ENCODE measurements at places on chromosomes 7 and 10.

DNA sequence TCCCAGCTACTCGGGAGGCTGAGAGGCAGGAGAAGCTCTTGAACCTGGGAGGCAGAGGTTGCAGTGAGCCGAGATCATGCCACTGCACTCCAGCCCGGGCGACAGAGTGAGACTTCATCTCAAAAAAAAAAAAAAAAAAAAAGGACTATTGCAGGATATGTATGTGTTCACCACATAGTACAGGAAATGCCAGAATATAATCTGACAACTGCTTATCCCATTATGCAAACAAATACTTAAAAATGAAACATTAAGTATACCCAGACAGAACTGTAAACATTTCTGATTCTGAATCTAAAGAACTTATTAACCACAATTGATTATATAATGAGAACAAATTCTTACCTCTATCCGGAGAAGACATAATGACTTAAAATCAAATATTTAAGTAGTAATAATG, 18.7 kb downstream of the DKK1 start:
- DNase-seq = no peak

GRCh38 chr7:25863005-25863728, 288.8 kb upstream of the NFE2L3 start:
- DNase-seq = no peak

GRCh38 chr10:58140691-58141347, 126.9 kb downstream of the IPMK start:
- no peak for DNase-seq

DNA sequence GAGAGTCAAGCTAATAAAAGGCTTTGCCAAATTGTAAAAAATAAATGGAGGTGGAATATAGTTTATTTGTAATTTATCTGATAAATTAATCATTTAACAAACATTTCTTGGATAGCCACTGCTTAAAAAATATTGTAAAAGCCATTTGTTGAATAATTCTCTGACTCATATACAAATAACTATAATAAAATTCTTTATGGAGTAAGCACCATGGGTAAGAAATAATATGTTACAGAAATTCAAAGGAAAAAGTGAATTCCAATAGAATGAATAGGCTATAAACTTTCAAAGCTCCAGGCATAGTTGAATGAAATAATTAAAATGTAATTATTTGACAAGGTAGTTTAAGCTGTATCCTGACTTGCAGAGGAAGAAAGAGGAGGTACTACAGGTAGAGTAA, 291.4 kb upstream of the TMEM229A start:
- DNase-seq = no peak

- DNase-seq = peak; percentile 24
These were observed 86.4 kb upstream of the GNA12 start for GRCh38 chr7:2930310-2931033.

- DNase-seq = no peak
These were observed 784.9 kb upstream of the GHITM start for GRCh38 chr10:83354456-83354855.

- no peak for DNase-seq
These were observed 42.9 kb upstream of the STOX1 start for GRCh38 chr10:68784476-68784875.

DNA sequence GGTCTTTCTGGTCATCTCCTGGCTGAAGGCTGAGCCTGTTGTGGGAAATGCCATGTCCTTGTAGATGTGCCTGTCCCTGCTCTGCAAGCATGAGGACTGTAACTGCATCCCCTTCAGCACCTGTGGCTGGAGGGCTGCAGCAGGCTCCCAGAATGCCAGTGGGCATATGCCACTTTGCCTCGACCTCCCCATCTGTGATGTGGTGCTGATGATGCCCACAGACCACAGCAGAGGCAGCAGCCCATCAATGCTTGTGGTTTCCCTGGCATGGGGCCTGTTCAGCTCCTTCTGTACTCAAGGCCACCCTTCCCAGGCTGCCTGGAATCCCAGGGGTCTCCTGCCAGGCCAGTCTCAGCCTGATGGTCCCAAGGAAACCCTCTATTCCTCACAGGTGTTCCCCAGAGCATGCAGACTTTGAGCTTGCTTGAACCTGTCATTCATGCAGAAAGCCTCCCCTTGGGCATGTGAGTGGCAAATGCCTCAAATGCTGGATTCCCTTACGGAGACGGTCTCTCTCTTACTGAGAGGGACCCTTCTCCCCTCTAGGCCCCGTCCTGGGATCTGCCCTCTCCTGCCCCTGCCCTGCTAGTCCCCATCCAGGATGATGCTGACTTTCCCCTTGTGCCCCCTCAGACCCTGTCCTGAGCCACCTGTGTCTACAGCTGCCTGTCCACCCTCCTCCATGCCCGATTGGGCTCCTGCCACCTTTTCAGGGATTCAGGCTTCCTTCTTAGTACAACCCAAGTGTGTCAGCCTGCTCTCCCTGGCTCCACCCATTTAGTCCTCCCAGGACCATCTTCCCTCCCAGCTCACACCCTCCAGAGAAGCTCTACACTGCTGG, 50.9 kb upstream of the ANTXRL start:
- no peak for DNase-seq

DNA sequence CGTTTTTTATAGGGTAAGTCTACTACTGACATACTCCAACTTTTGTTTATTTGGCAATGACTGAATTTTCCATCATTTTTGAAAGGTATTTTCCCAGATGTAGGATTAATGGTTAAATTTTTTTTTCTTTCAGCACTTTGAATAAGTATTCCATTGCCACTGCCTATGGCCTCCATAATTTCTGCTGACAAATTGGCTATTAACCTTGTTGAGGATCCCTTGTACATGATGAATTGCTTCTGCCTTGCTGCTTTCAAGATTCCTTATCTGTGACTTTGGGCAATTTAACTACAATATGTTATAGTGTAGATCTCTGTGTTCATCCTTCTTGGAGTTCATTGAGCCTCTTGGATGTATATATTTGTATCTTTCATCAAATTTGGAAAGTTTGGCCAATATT, 21.6 kb upstream of the VWDE start:
- DNase-seq = no peak

DNA sequence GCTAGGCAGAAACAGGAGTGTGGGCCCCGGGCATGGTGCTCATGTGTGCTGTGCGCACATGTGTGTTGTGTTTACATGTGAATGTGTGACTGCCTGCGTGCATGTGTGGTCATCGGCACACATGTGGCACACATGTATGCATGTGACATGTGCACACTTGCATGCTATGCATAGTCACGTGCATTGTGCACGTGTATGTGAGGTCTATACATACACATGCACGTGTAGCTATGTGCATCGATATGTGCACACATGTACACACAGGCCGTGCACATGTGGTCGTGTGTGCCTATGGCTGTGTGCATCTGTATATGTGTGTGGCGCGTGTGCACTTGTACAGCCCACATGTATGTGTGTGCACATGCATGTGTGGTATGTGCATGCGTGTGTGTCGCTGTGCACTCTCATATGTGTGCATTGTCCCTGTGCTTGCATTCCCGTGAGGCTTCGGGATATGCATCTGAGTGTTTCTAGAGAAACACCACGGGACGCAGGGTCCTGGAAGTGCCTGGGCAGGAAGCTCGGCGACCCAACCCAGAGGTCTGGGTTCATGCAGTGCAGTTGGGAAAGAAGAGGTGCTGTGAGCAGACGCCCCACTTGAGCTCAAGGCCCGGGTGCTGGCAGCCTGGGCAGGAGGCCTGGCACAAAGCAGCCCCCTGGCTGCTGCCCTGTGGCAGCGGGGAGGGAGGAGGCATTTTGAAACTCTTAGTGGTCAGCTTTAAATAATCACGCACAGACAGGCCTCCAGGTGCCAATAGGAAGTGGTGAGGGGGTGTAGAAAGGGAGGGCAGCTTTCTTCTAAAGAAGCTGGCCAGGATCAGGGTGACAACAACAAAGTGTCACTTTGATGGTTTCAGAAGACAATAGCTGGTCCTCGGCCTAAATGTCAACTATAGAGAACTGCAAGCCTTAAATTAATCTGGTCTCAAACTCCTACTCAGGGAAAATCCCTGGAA, 410.0 kb upstream of the MGMT start:
- DNase-seq = no peak

GRCh38 chr7:94216944-94217461, 177.7 kb upstream of the COL1A2 start:
- DNase-seq = no peak

GRCh38 chr10:59718257-59718656, 8.6 kb upstream of the SLC16A9 start:
- no peak for DNase-seq

- DNase-seq = peak; percentile 51
These were observed 163.6 kb downstream of the PIP4K2A start for GRCh38 chr10:22550732-22551131.

GRCh38 chr7:126449611-126450268, 803.0 kb downstream of the GRM8 start:
- no peak for DNase-seq
